ENCODE measurements at places on chromosomes 2 and 18. TPM values are rescaled to one million over a fixed set of nuclear protein-coding genes. Genes with fewer than 3 reads are reported as not detected.

The FBXO11 gene
- 104 TPM for total RNA-seq

The CNGA3 gene
- 0.07 TPM for total RNA-seq

The TCF23 gene
- not detected for total RNA-seq

The FAM110C gene
- total RNA-seq, result not detected

The EFEMP1 gene
- total RNA-seq, result not detected

The CD28 gene
- not detected for total RNA-seq

The ITPRIPL1 gene
- 21.2 TPM for total RNA-seq

The CLEC4F gene
- not detected for total RNA-seq

The CRYGC gene
- total RNA-seq, result not detected

The C2orf72 gene
- total RNA-seq, result not detected

The LHCGR gene
- total RNA-seq, result not detected

The SLC9A4 gene
- total RNA-seq, result not detected

The INPP5D gene
- 145 TPM for total RNA-seq

The GRP gene
- total RNA-seq, result not detected

The SLC8A1 gene
- total RNA-seq, result not detected

The FSIP2 gene
- not detected for total RNA-seq

The PDIA6 gene
- total RNA-seq, result 92.4 TPM

The ATRAID gene
- 167 TPM for total RNA-seq

The ZEB2 gene
- 29.4 TPM for total RNA-seq

The SATB2 gene
- 1.7 TPM for total RNA-seq

The IL36G gene
- not detected for total RNA-seq

The CHST9 gene
- not detected for total RNA-seq

The ACMSD gene
- not detected for total RNA-seq

The LAMA1 gene
- total RNA-seq, result not detected

The UBXN4 gene
- total RNA-seq, result 65.9 TPM
